Amniotic stem cell (primary cell): ENCODE measurements at places on chromosomes 11 and 22.

GRCh38 chr11:13480198-13480597 is 15.6 kb downstream of the PTH start:
- DNase-seq = no peak

DNA sequence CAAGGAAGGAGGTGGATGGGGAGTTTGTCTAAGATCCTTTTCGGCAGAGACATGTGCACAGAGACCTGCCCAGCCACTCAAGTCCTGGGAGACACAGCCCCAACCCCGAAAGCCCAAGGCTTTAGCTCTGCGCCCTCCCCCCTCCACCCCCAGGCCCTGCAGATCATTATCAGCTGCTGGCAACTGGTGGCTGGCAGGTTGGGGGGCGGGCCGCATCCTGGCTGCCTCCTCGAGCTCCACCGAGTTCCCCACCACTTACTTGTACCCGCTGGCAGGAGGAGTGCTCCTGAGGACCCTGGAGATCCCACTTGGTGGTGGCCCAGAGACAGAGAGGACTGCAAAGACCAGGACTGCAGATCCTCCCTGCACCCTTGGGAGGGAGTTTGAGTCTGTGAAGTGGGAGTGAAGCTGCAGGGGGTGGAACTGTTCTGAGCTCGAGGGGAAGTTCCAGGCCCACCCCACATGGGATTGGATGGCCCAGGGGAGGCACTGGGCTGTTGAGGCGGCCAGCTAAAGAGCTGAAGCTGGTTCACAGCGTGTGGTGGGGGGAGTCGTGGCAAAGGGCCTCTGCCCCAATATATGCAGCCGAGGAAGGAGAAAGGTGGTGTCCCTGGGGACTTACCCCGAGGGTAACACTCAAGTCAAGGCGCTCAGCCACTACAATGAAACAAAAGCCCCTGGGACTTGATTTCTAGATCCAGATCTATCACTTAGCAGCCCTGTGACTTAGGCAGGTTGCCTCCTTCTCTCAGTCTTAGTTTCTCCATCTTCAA is 19.9 kb upstream of the CCDC86 start:
- no peak for DNase-seq

GRCh38 chr11:79179087-79179486 is 261.7 kb downstream of the TENM4 start:
- DNase-seq = no peak

DNA sequence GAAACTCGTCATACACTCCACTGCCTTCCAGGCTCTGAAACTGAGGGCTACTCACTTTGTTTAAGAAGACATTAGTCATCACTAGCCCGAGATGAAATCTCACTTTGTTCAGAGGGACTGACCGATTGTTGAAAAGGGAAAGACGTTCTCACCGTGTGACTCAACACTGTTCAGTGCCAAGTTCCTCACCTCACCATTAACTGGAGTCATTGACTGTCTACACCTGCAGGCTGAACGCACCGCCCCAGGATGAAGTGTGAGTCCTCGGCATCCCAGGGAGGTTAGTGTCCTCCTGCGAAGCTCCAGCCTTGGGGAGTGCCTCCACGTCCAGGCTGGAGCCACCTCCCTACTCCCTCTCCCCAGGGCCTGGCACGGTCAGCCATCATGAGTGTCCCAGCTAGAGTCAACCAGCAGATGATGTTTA is 30.4 kb downstream of the FADD start:
- DNase-seq = peak; percentile 44

DNA sequence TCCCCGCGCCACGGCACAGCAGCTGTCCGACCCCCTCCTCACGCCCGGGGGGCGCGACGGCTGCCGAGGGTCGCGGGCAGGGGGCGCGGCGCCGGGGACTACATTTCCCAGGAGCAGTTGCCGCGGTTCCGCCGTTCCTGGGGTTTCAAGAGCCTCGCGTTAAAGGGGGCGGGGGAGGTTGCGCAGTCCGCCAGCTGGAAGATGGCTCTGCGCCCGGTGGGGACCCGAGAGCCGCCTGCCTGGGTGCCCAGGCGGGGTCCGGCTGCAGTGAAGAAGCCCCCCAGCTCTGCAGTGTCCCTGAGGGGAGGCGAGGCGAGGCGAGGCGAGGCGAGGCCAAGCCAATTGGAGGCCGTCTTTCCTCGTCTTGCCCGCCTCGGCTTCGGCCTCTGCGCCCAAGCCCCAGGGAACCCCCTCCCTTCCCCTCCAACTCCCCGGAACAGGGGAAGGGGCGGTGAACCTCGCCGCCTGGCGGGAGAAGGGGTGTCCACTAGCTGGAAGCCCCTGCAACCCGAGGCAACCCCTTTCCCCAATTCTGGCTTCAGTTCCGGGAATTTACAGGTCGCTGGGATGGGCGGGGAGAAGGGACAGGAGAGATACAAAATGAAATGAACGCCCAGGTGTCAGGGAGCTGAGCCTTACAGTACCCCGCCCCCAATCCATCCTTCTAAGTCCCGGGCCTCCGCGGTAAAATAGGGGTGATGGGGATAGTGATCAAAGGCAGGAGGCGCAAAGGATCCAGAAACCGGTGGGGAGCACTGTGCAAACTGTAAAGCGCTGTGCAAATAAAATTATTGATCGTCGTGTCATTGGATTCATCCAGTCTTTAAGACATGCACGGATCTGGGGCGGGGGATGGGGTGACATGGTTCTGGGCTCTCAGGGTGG is 5.2 kb upstream of the GCAT start:
- no peak for DNase-seq

DNA sequence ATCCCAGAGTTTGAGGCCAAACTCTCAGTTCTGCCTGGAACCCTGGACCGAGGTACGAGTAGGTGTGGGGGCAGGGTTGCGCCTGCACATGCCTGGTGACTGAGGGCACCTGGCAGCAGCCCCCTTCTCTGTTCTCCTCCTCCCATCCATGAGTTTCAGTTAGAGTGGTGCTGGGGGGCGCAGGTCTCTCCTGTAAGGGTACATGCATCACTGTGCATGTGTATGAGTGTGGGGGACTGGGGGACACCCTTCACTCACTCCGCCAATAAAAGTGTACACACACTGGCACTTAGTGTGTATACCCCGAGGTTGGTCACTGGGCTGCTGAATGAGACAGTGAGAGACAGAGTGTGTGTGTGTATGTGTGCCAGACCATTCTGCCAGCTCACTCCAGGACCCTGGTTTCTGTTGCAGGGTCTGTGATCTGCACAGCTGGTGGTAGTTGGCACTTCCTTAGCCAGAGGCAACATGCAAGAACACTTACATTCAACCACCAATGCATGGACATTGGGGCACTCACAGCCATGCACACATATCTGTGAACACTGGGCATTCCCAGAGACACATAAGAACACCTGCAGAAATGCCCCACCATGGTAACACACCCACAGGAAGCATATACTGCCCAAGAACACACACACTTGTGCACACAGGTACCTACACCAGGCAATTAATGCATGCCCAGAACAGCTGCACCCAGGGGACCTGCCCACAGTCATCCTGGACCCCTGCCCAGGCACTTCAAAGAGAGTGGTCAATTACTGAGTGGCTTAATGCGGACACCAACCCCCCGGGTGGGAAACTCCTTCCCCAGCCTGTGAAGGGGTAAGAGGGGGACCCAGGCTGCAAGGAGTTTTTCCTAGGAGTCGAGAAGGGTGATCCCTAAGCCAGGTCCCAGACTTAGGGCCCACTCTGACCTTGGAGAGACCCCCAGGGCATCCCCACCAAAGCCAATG is 1.2 kb upstream of the NRXN2 start:
- DNase-seq = no peak

- DNase-seq = no peak
These were observed 1.2 kb downstream of the SYVN1 start for GRCh38 chr11:65132988-65133700.

DNA sequence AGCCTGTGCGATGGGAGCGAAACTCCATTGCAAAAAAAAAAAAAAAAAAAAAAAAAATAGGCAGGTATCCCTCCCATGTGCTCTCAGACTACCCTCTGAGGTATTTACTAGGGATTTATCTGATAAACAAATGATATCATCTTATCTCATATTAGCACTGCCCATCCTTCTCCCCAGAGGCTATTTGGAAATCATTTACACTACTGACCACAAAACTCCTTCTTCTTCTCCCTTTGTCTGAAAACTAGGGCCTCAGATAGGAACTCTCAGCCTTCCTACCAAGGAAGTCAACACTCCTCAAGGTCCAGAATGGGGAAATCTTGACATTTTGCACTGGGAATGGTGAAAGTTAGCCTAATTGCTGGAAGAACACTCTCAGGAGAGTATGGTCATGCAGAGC is 46.4 kb downstream of the LARGE2 start:
- DNase-seq = no peak

DNA sequence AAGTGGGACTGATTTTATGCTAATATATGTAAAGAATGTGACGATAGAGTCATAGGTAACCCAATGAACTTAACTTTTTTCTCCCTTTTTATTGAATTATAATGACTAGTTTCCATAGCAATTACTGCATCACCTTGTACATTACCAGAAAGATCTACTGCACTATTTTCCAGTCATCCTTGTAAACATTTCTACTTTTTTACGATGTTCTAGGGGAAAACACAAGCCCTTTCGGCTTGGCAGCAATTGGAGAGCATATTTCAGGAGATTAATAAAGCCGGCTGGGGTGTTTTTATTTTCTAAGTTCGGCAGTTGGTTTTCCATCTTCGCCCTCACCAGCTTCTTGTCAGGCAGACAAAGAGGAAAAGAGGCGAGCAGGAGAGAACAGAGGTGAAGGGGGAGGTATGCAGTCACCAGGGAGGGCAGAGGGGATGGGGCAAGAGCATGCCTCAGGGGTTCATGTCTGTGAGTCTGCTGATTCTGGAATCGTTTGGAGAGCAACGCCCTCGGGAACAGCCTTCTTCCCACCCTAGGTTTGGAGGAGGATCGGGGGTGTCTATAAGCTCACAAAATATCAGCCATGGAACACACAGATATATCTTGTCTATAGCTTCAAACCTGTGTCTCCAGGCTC is 476.4 kb downstream of the MIAT start:
- DNase-seq = no peak

- no peak for DNase-seq
These were observed 291.5 kb downstream of the SWAP70 start for GRCh38 chr11:9955391-9955790.
